ENCODE measurements at places on chromosomes 5 and 9.

DNA sequence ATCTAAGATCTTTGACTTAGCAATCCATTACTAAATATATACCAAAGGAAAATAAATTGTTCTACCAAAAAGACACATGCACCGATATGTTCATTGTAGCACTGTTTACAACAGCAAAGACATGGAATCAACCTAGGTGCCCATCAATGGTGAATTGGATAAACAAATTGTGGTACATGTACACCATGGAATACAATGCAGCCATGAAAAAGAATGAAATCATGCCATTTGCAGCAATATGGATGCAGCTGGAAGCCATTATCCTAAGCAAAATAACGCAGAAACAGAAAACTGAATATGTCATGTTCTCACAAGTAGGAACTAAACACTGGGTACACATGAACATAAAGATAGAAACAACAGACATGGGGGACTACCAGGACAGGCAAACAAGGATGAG is 589.5 kb downstream of the IRX1 start:
- no peak for DNase-seq

- no peak for DNase-seq
Observed at GRCh38 chr9:123296174-123296573, 27.8 kb upstream of the STRBP start.

GRCh38 chr5:9069650-9070049 is 476.2 kb downstream of the SEMA5A start:
- no peak for DNase-seq

- no peak for DNase-seq
Observed at GRCh38 chr5:40733879-40734563, 21.7 kb downstream of the TTC33 start.

GRCh38 chr9:91945277-91946085 is 4.5 kb downstream of the ROR2 start:
- no peak for DNase-seq

GRCh38 chr9:86512929-86513328 is 158.7 kb upstream of the TUT7 start:
- no peak for DNase-seq

GRCh38 chr9:124665391-124666058 is 105.6 kb downstream of the NR6A1 start:
- no peak for DNase-seq

- no peak for DNase-seq
Observed at GRCh38 chr5:143399616-143400540, 3.6 kb downstream of the NR3C1 start.

DNA sequence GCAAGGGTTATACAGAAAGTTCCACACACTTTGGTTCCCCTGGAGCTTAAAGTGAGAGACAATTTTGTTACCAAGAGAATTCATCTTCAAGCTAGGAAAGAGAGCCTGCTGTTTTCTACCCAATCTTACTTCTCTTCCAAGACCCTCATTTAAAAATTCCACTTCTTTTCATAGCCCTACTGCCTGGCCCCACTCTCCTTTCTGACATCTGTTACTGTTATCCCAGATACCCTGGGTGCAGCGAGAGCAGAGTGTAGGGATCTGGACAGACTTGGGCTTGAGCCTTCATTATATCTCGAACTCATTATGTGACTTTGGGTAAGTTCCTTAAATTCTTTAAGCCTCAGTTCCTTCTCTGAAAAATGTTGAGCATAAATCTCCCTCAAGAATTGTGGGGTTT is 263.1 kb downstream of the ASTN2 start:
- DNase-seq = no peak

GRCh38 chr9:132503116-132503515 is 79.3 kb upstream of the BARHL1 start:
- DNase-seq = no peak

DNA sequence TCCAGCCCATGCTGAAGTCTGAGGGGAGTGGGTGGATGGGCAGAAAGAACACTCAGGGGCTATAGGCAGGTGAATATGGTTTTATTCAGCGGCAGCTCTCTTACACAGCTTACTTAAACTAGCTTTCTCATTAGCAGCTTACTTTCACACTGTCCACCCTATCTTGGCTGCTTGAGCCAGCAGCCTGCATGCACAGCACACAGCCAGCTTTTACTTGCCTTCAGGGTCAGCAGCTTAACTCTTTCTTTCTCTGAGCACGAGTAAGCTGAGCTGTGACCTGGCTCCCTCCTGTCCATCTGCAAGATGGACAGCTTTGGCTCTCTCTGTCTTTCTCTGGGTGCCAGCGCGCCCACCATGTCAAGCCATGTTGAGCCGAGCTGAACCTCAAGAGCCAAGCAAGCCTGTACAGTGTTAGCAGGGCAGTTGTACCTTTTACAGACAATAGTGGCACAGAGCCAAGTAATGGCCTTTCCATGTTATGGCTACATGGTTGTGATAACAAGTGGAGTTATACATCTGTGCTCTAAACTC is 1054.9 kb downstream of the PTPRD start:
- no peak for DNase-seq

DNA sequence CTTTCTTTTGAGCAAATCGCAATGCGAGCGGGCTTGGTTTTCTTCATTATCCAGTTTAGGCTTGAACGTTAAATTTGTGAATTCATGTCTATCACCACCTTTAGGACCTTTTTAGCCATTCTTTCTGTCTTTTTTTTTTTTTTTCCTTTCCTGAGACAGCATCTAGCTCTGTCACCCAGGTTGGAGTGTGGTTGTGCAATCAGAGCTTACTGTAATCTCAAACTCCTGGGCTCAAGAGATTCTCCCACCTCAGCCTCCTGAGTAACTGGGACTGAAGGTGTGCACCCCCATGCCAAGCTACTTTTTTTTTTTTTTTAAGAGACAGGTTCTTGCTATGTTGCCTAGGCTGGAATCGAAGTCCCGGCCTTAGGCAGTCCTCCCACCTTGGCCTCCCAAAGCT is 39.2 kb upstream of the LRRC14B start:
- no peak for DNase-seq

DNA sequence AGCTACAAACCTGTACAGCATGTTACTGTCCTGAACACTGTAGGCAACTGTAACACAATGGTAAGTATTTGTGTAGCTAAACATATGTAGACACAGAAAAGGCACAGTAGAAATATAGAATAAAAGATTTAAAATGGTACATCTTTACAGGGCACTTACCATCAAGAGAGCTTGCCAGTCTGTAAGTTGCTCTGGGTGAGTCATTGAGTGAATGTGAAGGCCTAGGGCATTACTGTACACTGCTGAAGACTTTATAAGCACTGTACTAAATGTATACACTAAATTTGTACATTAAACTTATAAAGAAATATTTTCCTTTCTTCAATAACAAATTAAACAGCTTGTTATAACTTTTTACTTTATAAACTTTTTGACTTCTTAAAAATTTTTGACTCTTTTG is 20.5 kb downstream of the ADRB2 start:
- DNase-seq = no peak

GRCh38 chr9:122955961-122956360 is 15.1 kb downstream of the RABGAP1 start:
- no peak for DNase-seq

Measured in effector memory CD4-positive, alpha-beta T cell (primary cell).